CD8-positive, alpha-beta memory T cell (primary cell): ENCODE measurements at places on chromosomes 2 and 18. TPM values are rescaled to one million over a fixed set of nuclear protein-coding genes. Genes with fewer than 3 reads are reported as not detected.

LIMS2 gene
- total RNA-seq: 6.1 TPM

- DNase-seq: no peak
Measured at GRCh38 chr2:119486196-119486827, 38.0 kb downstream of the SCTR start.

DNA sequence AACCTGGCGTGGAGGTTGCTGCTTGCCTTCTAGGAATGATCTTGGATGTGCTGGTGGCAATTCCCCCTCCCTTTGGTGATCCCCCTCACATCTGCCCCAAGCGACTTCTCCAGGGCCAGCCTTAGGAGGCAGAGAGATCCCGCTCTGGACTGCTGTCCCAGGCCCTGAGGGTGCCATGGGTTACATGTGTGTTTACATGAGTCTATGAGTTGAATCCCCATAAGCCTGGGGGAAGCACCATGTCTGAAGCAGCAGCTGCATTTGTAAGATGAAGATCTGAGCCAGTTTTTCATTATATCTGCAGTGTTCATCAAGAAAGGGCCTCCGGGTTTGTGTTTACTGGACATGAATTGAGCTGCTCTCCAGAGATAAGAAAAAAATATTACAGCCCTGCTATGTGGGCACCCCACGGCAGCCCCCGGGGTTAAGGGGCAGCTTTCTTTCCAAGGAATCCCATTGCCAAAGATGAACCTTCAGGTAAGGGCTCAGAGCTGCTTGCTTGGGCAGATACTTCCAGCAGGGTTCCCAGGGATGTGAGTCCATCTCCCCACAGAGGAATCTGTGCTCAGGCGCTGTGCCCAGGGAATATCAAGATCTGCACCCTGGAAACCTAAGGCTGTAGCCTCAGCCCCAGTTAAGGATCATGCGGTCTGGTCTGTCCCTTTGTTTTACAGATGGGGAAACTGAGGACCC is 46.0 kb downstream of the MRPS5 start:
- no peak for DNase-seq

CCDC68 gene
- not detected for total RNA-seq

DNA sequence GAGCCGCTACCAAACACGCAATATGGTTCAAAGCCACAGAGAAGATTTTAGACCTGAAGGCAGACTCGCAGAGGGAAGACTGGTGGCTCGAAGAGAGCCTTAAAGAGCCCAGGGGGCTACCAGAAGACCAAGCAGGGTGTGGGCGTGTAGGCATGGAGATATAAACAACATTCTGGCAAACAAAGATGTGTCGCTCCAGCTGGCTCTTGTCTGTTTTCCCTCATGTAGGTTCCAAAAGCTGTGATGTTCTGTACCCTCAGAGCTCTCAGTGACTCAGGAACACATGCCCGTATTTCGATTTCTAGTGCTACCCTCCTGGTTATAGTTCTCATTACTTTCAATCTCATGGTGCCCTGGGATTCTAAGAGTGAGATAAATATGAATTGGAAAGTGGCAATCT is 44.5 kb downstream of the DOCK10 start:
- no peak for DNase-seq

DNA sequence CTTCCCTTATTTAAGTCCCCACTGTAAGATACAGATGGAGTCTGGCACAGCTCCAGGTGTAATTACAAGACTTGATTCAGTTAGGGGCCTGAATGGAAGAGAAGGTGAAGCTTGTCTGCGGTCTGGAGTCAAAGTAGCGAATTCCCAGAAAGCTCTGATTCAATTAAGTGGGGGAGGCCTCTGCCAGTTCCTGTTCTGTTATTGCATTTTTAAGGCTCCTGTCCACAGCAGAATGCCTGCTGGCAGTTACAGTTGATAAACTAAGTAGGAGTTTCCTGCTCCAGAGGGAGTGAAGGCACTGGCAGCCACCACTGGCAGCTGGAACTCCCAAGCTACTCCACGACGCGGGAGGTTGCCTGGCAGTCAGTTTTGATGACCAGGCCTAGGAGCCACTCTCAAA is 181.1 kb downstream of the SOCS6 start:
- no peak for DNase-seq
